ENCODE measurements at places on chromosomes 3 and 15.

DNA sequence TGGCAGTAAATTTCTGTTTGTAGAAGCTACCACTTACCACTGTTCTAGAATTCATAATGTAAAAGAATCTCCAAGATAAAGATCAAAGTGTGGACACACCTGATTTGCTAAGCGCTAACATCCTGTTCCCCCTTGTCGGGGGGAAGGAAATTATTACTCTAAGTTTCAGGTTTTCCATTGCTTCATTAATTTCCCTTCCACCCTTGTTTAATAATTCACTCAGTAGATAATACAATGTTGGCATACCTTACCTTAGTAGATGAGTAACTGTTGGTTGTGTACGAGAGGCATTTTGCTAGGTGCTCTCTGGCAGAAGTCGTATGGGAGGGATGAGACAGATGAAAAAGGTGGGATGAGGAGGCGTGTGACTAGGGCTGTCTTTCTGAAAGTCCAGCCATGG lies 641.2 kb upstream of the ARRDC4 start:
- no peak for DNase-seq

DNA sequence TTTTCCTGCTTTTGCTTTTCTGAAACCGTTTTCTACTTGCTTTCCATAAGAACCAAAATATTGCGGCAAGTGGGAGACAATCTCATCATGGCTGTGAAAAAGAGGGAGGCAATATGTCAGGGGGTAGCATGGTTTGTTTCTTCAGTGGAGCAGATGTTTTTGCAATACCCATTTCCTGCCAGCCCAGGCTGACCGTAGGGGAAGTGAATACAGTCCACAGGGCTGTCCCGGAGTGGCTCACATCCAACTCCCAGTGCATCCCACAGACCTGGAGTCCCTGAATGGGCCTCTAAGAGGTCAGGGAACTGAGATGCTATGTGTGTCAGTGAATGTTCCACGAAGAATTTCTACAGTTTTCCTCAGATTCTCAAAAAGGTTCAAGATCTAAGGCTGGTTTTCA lies 69.6 kb downstream of the EPHB1 start:
- no peak for DNase-seq

GRCh38 chr3:76683256-76683655 lies 356.6 kb upstream of the ROBO2 start:
- no peak for DNase-seq

- DNase-seq = no peak
Observed at GRCh38 chr3:129065016-129065719, 4.6 kb downstream of the GP9 start.

DNA sequence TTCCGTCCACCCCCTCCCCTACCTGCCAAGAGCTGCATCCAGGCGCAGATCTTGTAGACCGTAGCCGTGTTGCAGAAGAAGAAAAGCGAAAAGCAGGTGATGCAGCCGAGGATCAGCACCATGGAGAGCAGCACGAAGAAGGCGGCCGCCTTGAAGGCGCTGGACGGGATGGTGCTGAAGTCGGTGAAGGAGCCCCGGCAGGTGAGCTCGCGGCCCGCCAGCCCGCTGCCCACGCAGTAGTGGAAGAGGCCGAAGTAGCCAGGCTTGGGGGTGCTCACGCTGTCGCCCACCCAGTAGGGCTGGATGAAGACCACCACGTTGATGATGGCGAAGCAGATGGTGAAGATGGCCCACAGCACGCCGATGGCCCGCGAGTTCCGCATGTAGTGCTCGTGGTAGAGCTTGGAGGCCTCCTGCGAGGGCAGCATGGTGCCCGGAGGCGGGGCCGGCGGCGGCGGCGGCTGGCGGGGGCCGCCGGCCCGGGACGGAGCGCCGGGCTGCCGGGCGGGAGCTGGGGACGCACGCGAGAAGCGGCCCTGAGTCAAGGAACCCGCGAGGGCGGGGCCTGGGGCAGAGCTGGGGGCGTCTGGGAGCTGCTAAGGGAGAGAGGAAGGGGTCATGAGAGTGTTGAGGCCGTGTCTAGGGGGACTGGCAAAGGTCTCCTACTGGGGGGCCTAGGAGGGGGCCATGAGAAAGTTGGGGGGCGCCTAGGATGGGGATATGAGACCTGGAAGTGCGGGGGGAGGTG lies 1.2 kb downstream of the LHFPL4 start:
- DNase-seq = peak; percentile 34

GRCh38 chr3:37400945-37401344 lies 226.6 kb upstream of the LRRFIP2 start:
- DNase-seq = no peak

- DNase-seq = peak; percentile 70
Observed at GRCh38 chr15:31128919-31129768, 27.6 kb upstream of the TRPM1 start.

GRCh38 chr15:48675436-48675835 lies 29.9 kb upstream of the FBN1 start:
- no peak for DNase-seq

- DNase-seq = no peak
Observed at GRCh38 chr3:43341788-43342187, 55.4 kb downstream of the SNRK start.

GRCh38 chr3:149532489-149533180 lies 58.1 kb downstream of the TM4SF4 start:
- DNase-seq = no peak

DNA sequence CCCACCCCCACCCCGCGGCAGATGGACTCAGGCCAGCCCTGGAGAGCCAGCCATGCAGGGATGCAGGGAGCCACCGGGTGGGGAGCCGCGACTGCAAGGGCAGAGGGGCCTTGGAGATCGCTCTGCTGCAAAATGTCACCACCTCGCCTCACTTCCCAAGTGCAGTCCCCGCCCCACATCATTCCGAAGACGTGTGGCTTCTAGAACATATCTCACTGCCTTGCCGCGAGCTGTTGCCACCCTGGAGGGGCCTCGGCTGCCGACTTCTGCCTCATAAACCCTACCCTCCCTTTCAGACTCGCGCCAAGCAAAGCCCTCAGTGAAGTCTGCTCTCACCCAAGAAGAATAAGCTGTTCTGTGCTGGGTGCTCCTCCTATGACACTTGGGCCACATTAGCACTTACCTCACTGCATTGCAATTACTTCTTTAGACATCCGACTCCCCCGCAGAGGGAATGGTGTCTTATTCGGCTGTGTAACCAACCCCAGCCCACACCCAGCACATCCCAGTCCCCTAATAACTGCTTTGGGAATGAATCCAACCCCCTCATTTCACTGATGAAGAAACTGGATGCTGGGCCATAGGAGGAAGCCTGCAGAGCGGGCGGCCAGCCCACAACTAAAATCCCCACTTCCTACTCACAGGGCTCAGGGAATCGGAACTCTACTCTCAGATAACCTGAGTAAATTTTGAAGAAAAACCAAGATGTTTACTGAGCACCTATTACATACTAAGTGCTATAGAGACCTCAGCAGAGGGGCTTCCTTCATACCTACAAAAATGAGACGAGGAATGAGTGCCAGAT lies 8.6 kb downstream of the TLE3 start:
- no peak for DNase-seq

DNA sequence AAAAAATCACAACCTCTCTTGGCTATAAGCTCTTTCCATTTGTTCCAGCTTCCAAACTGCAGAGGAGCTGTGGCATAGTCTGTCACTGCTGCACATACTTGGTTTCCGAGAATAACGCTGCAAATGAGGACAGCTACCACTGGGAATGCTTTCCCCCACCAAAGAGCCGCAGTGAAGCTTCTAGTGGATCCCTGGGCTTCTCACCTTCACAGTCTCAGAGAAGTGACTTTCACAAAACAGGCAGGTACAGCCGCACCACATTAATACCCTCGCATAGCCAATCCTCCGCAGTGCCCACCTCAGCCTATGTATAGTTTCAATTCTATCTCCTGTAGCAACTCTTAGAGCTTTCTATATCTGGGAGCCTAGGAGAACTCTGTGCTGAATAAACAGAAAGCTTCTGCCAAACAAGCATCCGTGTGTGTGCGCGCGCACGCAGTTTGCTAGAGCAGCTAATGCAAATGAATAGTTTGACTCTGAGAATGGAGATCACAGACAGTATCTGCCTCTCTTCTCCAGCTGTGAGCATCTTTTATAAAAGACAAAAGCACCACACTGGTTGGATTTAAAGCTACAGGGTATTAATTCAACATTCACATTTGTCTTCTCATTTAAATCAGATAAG lies 81.9 kb upstream of the PLXND1 start:
- DNase-seq = peak; percentile 26

- no peak for DNase-seq
Observed at GRCh38 chr15:48422401-48422800, 91.2 kb downstream of the DUT start.

GRCh38 chr3:181518222-181518621 lies 193.5 kb upstream of the SOX2 start:
- no peak for DNase-seq

- DNase-seq = no peak
Observed at GRCh38 chr15:95825671-95826411, 504.7 kb upstream of the NR2F2 start.

DNA sequence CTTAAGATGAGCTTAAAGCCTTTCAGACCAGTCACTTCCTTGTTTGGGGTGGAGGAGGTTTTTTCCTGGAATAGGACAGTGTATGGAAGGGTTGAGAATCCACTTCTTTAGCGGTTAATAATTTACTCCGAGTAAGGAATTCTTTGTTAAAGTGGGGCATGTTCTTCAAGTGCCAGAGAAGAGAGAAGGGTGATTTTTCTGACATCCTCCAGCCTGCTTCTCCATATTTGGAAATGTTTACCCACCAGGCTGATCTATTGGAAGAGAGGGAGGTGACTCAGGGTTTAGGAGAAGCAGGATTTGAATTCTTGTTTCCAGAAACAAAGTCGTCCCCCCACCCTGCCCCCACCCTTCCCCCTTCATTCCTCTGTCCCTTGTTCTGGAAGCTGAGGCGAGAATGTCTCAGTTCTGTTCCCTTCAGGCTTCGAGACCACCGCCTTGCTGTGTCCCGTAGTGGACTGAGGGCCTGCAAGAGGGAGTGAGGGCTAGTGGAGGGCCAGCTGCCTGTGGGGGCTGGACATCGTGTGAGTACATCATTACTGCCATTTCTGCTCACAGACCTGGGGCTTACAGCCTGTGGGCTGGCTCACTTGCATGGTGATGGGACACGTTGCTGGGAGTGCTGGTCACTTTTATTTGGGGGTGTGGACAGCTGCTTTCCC lies 58.5 kb downstream of the LPP start:
- DNase-seq = no peak

DNA sequence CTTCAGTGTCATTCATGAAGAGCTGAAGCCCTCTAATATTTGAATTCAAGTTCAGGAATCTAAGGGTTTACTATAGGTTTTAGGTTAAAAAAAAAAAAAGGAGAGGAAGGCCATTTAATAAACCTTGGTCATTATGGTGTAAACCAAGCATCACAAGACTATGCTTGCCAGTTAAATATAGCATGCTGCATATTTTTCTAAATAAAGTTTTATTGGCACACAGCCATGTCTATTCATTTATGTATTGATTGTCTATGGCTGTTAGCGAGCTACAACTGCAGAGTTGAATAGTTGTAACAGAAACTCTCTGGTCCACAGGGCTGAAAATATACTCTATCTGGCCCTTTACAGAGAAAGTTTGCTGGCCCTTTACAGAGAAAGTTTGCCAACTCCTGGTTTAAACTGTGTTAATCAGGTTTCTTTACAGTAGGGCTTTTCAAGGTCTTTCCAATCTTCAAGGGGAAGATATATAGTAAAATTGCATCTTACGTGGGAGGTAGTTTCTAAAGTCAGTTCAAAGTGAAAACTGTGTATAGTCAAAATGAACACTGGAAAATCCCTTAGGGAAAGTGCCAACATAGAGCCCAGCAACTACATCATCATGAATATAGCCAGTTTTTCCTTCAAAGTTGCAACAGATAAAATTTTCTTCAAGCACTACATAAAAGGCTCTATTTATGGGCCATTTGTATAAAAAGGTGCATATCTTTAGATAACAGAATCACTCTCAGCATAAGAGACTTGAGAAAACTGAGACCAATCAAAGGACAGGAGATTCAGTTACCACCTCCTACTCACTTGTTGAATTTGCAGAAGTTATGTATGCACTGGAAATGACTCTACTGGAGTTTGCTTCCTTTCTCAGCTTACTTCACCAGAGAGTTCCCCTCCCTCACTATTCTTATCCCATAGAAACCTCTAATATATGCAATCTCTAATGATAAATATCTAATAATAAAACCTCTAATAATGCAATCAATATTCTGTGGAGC lies 49.7 kb upstream of the FRMD4B start:
- DNase-seq = no peak

DNA sequence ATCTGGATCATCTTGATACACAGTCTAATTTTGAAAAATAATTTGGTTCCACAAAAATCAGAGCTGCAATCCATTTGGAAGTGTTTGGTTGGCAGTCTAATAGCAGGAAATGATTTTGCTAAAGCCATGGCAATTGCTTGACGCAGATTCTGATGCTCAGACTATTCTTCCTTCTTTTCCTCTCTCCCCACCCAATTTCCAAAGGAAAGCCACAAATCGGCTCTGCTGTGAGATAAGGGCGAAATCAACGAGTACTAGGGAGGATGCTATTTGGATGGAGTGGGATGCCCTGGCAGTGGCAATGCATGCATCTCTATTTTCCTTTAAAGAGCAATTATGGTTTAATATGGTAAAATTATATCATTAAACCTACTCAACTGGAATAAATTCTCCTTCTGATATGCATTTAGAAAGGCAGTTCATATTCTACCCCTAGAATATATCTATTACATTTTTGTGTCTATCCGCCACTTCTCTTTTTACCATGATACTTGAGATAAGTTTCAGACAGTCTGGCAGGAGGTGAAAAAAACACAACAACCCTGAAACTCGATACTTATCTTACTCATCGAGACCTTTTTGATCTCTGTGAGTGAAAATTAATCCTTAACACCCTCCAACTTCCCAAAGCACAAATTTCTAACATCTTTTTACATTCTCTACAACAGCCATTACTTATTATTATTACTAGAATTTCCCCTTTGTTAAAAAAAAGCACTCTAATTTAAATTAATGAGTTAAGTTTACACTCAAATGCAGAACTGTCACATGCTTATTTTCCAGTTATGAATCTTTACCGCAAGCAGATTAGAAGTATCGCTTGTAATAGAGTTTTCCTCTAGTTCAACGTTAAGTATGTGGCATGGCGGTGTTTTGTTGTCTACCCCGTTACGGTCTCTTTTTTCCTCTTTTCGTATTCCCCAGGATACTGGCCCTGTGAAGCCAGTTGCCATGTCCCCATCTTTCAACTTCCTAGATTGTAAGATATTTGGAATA lies 433.3 kb downstream of the FOXP1 start:
- DNase-seq = no peak

DNA sequence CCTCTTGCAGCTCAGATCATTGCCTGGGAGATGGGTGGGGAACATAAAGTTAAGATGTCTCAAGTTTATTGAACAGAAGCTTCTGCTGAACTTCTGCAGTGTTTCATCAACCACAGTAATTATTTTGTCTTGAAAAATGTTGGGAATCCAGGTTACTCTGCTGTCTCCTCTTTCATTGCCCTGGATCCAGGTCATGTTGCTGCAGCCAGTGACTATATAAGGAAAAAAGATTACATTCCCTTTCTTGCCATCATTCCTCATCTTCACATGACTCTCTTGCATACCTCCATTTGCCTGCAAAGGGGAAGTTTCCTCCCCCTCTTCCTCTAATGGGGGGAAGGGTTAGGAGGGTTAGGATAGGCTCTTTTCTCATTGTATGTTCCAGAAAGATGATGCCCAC lies 15.1 kb downstream of the GMNC start:
- no peak for DNase-seq

- DNase-seq = no peak
Observed at GRCh38 chr3:42699511-42699971, 3.1 kb downstream of the HHATL start.
